Fibroblast of lung (primary cell): ENCODE measurements at places on chromosomes 3 and 15. TPM values are rescaled to one million over a fixed set of nuclear protein-coding genes. Genes with fewer than 3 reads are reported as not detected.
A peak's percentile ranks its signal among the peaks of the same experiment; 100 is the strongest.

DNA sequence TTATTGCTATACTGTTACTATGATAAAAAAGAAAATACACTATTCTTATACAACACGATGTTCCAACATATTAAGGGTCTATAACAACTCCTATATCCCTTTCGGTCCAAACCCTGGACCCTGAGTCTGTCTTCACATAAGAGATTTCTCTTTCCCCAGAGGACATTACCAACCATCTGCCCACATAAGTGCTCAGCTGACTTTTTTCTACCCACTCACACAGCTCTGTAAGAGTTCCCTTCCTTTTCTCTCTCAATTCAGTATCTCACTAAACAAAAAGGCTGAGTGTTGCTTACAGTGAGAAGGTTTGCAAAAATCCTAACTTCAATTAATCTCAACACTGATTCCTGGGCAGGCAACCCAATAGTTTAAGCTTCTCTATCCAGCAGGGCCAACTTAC lies 30.5 kb downstream of the ITGB5 start:
- H3K27me3 ChIP-seq: no peaks in the 10 kb centered on the region
- H3K36me3 ChIP-seq: no peaks in the 10 kb centered on the region
- no peak overlapping the region for H3K4me3 ChIP-seq
- DNase-seq: no peak
- H3K4me1 ChIP-seq: peaks cover 18% of the 10 kb centered on the region
- no peak overlapping the region for H3K27ac ChIP-seq

GRCh38 chr3:149621218-149622005 lies 36.4 kb downstream of the WWTR1 start:
- peak; percentile 91 for DNase-seq
- no peaks in the 10 kb centered on the region for H3K36me3 ChIP-seq
- H3K4me3 ChIP-seq: no peak overlapping the region
- H3K27me3 ChIP-seq: no peaks in the 10 kb centered on the region
- H3K27ac ChIP-seq: no peak overlapping the region
- peaks cover 9% of the 10 kb centered on the region for H3K4me1 ChIP-seq

DNA sequence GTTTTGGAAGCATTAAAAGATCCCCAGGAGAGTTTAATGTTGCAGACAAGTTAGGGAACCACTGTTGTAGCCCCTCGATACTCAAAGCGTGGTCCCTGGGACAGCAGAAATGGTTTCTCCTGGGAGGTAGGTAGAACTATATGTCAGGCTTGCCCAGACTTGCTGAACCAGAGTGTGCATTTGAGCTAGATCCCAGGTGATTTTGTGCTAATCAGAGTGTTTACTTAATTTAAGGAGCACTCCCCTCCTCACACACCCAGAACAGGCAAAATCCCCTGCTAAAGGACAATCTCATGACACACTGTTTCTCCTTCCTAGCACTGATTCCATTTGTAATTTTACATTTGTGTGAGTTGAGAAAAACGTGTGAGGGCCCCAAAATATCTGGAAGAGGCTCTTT lies 24.3 kb downstream of the LMCD1 start:
- no peak for DNase-seq
- H3K36me3 ChIP-seq: no peaks in the 10 kb centered on the region
- no peak overlapping the region for H3K27ac ChIP-seq
- no peaks in the 10 kb centered on the region for H3K27me3 ChIP-seq

- no peak overlapping the region for H3K27ac ChIP-seq
Observed at GRCh38 chr3:69142090-69142489, 19.7 kb upstream of the LMOD3 start.

- no peak overlapping the region for H3K4me3 ChIP-seq
- no peaks in the 10 kb centered on the region for H3K36me3 ChIP-seq
- no peaks in the 10 kb centered on the region for H3K4me1 ChIP-seq
- DNase-seq: no peak
Observed at GRCh38 chr3:147398813-147399534, 7.4 kb downstream of the ZIC4 start.

DNA sequence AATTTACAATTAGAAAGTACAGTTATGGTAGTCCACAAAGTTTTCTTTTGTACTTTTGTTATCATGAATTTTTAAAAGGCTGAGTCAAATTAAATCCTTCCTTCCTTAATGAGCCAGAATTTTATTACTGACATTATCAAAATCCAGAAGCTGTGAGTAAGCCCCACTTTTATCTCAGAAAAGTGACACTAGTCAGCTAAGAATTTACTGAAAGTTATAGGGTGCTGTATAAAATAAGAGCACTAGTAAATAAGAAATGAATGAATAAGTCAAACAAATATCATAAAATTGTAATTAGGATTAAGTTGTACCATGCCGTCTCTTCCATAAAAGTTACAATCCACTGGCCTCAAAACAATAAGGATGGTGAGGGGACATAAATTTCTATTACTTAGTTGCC lies 15.3 kb downstream of the PLOD2 start:
- no peak overlapping the region for H3K4me3 ChIP-seq
- H3K36me3 ChIP-seq: no peaks in the 10 kb centered on the region
- no peaks in the 10 kb centered on the region for H3K27me3 ChIP-seq

- H3K36me3 ChIP-seq: no peaks in the 10 kb centered on the region
- peak within 1 kb of the TSS; percentile 90 for H3K4me3 ChIP-seq
- peaks cover 4% of the 10 kb centered on the region for H3K27me3 ChIP-seq
- DNase-seq: peak; percentile 63
- peak within 1 kb of the TSS; percentile 39 for H3K27ac ChIP-seq
Observed at GRCh38 chr3:58237238-58237940, at the start of gene ABHD6. TSS of gene ABHD6 (plus strand) at chr3:58237792. CDS start at chr3:58256587, 18,795 bp downstream.

GRCh38 chr3:36679384-36680200 lies 84.8 kb downstream of the DCLK3 start:
- H3K27me3 ChIP-seq: no peaks in the 10 kb centered on the region
- no peak overlapping the region for H3K4me3 ChIP-seq
- peaks cover 4% of the 10 kb centered on the region for H3K4me1 ChIP-seq
- no peaks in the 10 kb centered on the region for H3K36me3 ChIP-seq

DNA sequence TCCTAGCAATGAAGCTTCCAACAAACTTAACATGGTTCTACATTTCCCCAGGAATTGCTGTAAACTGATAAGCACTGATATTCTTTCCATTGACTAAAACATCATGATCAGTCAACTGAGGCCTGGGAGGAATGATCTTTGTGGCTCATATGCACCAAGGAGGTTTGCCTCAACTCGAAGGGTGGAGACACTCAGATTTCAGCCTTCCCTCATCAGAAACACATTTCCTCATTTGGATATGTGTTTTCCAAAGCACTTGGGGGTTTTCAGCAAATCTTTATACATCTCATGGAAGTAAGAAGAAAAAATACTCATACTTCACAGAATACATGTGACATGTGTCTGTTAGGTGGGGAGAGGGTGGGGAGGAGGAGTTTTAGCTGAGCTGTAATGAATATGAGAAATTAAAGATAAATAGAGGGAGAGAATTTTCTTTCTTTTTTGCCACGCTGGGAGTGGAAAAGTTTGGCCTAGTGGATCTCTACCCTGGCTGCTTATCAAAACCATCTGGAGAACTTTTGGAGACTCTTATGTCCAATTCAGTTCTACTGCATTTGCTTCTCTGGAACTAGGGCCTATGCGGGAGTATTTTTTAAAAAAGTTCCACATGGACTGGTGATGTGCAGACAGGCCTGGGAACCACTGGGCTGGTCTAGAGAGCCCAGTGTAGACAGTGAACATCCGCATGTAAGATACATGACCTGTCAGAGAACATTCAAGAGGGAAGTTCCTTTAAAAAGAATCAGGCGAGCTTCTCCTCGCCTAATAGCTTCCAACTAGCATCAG lies 301.0 kb upstream of the ICE2 start:
- no peaks in the 10 kb centered on the region for H3K4me1 ChIP-seq
- H3K4me3 ChIP-seq: no peak overlapping the region
- no peaks in the 10 kb centered on the region for H3K36me3 ChIP-seq
- no peaks in the 10 kb centered on the region for H3K27me3 ChIP-seq
- H3K27ac ChIP-seq: no peak overlapping the region
- DNase-seq: no peak

DNA sequence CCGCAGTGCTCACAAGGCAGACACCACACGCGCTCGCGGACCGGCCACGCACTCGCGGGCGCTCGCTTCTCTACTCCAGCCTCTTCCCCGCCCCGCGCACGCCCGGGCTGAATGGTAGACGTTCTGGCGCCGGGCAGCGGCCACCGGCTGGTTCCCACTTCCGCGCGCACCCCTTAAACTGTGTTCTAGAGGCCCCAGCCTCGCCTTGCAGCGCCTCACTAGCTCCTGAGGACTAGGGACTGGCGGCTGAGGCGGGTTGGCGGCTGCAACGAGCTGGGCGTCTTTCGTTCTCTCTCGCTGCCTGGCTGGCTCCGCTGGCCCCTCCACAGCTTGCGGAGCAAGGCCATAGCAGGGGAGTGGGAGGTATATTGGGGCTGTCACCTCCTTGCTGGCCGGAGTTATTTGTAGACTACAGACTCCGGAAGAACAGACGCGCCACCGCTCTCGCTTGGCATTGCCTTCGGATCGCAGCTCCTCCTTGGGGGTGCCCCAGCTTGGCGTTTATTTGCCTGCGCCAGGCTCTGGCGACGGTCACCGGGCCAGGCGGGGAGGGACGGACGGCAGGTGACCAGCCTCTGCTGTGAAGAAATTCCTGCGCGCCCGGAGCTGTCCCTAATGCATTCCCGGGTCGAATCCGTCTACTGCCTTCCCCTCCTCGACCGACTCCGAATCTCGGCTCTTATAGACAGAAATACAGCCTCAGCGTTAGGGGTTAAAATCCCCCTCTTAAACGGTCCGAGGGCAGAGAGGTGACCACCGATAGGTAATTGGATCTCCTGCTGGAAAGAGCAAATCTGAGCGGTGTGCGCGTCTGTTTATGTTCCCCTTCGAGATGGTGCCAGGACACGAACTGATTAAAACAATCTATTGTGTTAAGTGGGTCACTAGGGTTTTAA lies 1.3 kb downstream of the GREM1 start:
- DNase-seq: peak; percentile 34
- peak overlapping the region; percentile 58 for H3K4me3 ChIP-seq
- peaks cover 24% of the 10 kb centered on the region for H3K27me3 ChIP-seq
- peaks cover 2% of the 10 kb centered on the region for H3K36me3 ChIP-seq
- H3K27ac ChIP-seq: peak overlapping the region; percentile 68

GRCh38 chr3:54342676-54343075 lies 220.3 kb downstream of the CACNA2D3 start:
- no peak for DNase-seq
- no peak overlapping the region for H3K27ac ChIP-seq
- no peaks in the 10 kb centered on the region for H3K4me1 ChIP-seq
- H3K27me3 ChIP-seq: no peaks in the 10 kb centered on the region

DNA sequence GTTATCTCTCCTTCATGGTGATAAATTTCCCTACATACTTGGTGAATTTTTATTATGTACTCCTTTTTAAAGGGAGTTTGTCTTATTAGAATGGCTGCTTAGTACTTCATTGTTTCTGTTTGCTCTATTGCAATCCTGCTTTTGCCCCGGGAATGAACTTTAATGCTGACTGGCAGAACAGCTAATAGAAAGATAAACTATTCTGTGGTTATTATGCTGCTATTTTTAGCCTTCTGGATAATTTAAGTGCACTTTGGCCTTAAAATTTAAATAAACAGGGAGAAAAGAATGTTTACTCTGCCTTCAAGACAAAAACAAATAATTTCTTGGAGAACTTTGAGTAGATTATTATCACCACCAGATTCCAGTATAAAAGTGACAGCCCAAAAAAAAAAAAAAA lies 413.8 kb upstream of the CCDC54 start:
- no peaks in the 10 kb centered on the region for H3K36me3 ChIP-seq
- no peak overlapping the region for H3K4me3 ChIP-seq
- DNase-seq: peak; percentile 66
- H3K27ac ChIP-seq: no peak overlapping the region
- no peaks in the 10 kb centered on the region for H3K27me3 ChIP-seq

DNA sequence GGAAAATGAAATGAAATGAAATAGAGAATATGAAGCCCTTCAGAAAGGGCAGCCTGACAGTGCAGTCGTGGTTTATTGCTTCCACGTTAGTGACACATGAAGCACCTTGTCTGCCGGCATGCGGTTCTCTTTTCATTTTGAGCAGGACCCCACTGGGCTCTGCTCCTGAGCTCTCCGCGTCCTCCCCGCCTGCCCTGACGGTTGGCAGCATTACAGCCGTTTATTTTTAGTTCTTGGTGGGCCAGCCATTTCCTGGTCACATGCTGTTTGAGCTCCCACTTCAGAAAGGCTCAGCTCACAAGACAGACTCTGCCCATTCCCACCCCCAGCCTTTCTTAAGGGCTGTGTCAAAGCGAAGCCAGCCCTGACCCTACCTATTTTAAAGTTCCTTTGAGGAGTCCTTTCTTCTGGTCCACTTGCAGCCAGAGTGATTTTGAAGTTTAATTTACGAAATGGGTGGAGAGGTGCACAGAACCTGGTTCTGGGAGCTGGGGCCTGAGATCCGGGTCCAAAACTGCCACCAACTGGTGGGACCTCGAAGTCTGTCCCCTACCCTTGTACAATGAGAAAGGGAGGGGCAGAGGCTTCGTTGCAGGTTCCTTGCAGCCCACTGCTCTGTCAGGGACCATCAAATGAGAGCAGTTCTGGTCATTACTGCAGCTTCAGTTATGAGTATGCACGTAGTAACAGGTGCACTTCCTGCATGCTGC lies 60.1 kb downstream of the MGLL start:
- no peak overlapping the region for H3K27ac ChIP-seq
- H3K4me3 ChIP-seq: no peak overlapping the region
- peaks cover 5% of the 10 kb centered on the region for H3K36me3 ChIP-seq
- H3K27me3 ChIP-seq: no peaks in the 10 kb centered on the region
- H3K4me1 ChIP-seq: peaks cover 25% of the 10 kb centered on the region
- DNase-seq: peak; percentile 45

- no peak overlapping the region for H3K4me3 ChIP-seq
- no peak overlapping the region for H3K27ac ChIP-seq
- DNase-seq: no peak
- peaks cover 8% of the 10 kb centered on the region for H3K4me1 ChIP-seq
- H3K36me3 ChIP-seq: no peaks in the 10 kb centered on the region
- H3K27me3 ChIP-seq: no peaks in the 10 kb centered on the region
Observed at GRCh38 chr3:46485779-46486175, 12.0 kb upstream of the RTP3 start.

GRCh38 chr3:126870608-126871210 lies 112.2 kb upstream of the PLXNA1 start:
- H3K36me3 ChIP-seq: no peaks in the 10 kb centered on the region
- DNase-seq: no peak
- no peak overlapping the region for H3K27ac ChIP-seq
- no peak overlapping the region for H3K4me3 ChIP-seq

- peaks cover 2% of the 10 kb centered on the region for H3K27me3 ChIP-seq
- no peak overlapping the region for H3K27ac ChIP-seq
- no peak overlapping the region for H3K4me3 ChIP-seq
Observed at GRCh38 chr15:101390462-101390861, 95.4 kb upstream of the SNRPA1 start.

GRCh38 chr3:150721285-150722130 lies 17.8 kb upstream of the ERICH6 start:
- no peaks in the 10 kb centered on the region for H3K27me3 ChIP-seq
- H3K27ac ChIP-seq: no peak overlapping the region
- H3K4me1 ChIP-seq: no peaks in the 10 kb centered on the region
- no peak overlapping the region for H3K4me3 ChIP-seq
- DNase-seq: peak; percentile 48

GRCh38 chr15:101206176-101206591 lies 45.7 kb downstream of the CHSY1 start:
- H3K27ac ChIP-seq: peak overlapping the region; percentile 89
- H3K4me3 ChIP-seq: peak overlapping the region; percentile 29
- no peaks in the 10 kb centered on the region for H3K27me3 ChIP-seq
- peaks cover 40% of the 10 kb centered on the region for H3K4me1 ChIP-seq

Gene FETUB
- polyA plus RNA-seq: not detected in 2 replicates

Gene C3orf70
- polyA plus RNA-seq: 1.6 and 4.7 TPM in 2 replicates

Gene EFCC1
- not detected in 2 replicates for polyA plus RNA-seq

Gene KNL1
- polyA plus RNA-seq: 3.9 and 14.5 TPM in 2 replicates

Gene ZNF385D
- 1.9 and 10.2 TPM in 2 replicates for polyA plus RNA-seq

Gene FANCD2OS
- polyA plus RNA-seq: not detected in 2 replicates

Gene C3orf49
- not detected in 2 replicates for polyA plus RNA-seq

Gene NMB
- polyA plus RNA-seq: 1.5 and 2.4 TPM in 2 replicates

Gene SYNPR
- not detected in 2 replicates for polyA plus RNA-seq

Gene PLSCR2
- not detected in 2 replicates for polyA plus RNA-seq

Gene IL1RAP
- 11.4 and 12.6 TPM in 2 replicates for polyA plus RNA-seq

Gene LOXL1
- polyA plus RNA-seq: 163 and 188 TPM in 2 replicates

Gene GABRB3
- polyA plus RNA-seq: 0.72 and 1.1 TPM in 2 replicates
